Glutamatergic neuron (in vitro differentiated cells): ENCODE measurements at places on chromosomes 11 and 22.
A peak's percentile ranks its signal among the peaks of the same experiment; 100 is the strongest.

DNA sequence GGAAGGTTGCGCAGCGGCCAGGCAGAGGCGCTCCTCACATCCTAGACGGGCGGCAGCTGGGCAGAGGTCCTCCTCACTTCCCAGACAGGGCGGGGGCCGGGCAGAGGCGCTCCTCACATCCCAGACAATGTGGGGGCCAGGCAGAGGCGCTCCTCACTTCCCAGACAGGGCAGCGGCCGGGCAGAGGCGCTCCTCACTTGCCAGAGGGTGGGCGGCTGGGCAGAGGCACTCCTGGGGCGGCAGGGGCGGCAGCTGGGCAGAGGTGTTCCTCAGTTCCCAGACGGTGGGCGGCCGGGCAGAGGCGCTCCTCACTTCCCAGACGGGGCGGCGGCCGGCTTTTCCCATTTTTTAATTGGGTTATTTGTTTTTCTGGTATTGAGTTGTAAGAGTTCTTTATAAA lies 20.2 kb upstream of the PTS start:
- no peak for DNase-seq

GRCh38 chr11:122847466-122847865 lies 9.2 kb downstream of the CRTAM start:
- no peak for DNase-seq

GRCh38 chr11:95937358-95937757 lies 13.5 kb upstream of the MTMR2 start:
- no peak for DNase-seq

GRCh38 chr22:41274856-41275255 lies 11.1 kb downstream of the RANGAP1 start:
- no peak for DNase-seq

GRCh38 chr11:102837156-102837555 lies 6.3 kb downstream of the MMP3 start:
- no peak for DNase-seq

GRCh38 chr11:16114978-16115871 lies 241.1 kb downstream of the SOX6 start:
- no peak for DNase-seq

DNA sequence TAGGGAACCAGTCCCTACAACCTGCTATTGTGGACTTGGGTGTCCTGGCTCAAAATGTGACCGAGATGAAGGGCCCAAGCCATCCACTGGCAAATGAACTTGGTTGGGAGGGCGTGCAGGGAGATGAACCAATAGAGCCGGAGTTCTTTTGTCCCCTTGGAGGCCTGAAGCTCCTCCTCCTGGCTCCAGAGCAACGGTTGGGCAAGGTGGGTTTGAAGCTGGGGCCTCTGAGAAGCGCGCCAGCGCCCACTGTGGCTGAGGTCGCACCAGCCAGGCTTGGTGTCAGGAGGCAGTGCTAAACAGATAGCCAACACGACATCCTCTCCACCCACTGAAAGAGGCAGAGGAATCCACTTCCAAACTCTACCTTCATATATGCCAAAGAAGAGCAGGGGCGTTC lies 36.0 kb upstream of the PACSIN2 start:
- no peak for DNase-seq

DNA sequence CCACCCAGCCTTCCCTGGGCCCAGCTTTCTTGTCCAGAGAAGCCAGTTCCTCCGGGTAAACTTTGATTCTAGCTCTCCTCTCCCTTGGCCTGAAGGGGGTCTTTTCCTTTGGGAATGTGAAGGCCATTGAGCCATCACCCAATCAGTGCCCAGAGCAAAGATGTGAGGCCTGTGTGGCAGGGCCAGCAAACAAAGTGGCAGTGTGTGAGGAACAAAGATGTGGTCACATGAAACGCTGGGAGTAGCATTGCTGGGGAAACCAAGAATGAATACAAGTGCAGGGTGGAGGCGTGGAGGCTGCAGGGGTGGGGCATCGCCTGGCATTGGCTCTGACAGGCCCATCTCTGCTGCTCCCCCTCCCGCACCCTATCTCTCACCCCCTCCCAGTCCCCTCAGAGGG lies 91.9 kb upstream of the BID start:
- DNase-seq = no peak

DNA sequence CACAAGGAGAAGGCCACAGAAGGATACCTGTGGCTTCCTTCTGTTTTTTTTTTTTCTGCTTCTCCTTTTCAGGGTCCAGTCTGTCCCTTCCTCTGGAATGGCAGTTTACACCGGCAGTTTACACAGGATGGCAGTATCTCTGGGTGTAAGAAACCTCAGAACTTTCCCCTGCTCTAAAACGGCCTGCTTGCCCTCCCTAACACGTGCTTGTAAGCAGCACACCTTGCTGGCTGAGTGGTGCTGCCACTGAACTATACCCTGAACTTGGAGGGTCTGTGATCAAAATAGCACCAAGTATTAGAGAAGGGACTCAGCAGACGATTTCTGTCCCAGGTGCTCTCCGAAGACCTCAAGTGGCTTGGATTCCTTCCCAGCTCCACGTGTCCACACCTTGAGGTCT lies 904 bp upstream of the OPCML start:
- no peak for DNase-seq

DNA sequence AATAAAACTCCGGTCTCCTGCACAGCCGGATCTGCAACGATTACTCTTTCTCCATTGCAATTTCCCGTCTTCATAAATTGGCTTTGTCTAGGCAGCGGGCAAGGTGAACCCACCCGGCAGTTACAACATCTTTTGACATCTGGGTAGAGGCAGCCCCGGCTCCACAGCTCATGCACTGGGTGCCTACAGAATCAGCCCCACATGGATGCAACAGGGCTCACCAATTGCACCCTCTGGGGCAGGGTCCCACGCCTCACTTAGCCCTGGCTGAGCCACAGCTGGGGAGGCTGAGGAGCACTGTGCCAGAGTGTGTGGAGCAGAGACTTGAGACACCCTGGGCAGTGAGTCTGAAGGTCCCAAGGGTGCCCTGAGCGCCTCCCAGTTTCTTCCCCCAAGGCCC lies 710.2 kb downstream of the TBC1D22A start:
- DNase-seq = no peak

- no peak for DNase-seq
Observed at GRCh38 chr11:117523680-117524079, 196.0 kb downstream of the CEP164 start.

DNA sequence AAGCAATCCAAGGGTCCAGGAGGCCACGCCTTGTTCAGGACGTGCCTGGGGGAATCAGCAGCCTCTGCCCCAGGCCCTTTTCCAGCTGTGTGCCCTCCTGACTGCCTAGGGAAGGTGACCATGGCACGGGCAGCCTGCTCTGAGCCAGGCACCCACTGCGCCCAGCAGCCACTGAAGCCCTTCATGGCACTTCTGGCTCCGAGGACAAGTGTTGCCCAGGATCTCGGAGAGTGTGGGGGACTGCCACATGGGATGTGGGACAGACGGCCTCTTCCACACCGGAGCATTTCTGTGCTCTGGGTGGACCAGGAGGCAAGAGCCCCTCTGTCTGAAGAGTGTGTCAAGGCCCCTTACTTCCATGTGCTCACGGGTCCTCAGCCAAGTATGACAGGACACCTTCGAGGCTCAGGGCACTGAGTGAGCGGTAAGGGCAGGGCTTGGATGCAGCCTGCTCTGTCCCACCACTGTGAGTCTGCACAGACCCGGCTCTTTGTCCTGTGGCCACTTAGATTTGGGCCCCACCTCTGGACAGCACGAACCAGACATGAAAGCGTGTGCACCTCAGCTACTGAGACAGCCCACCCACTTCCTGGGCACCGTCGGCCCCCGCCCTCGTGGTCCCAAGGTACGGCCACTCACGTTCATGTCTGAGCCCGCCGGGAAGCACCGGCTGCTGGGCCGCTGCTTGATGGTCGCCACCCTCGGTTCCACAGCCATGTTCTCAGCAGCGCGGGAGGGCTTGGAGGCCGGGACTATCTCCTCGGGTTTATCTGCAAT lies 93.6 kb downstream of the CTTN start:
- peak; percentile 6 for DNase-seq

DNA sequence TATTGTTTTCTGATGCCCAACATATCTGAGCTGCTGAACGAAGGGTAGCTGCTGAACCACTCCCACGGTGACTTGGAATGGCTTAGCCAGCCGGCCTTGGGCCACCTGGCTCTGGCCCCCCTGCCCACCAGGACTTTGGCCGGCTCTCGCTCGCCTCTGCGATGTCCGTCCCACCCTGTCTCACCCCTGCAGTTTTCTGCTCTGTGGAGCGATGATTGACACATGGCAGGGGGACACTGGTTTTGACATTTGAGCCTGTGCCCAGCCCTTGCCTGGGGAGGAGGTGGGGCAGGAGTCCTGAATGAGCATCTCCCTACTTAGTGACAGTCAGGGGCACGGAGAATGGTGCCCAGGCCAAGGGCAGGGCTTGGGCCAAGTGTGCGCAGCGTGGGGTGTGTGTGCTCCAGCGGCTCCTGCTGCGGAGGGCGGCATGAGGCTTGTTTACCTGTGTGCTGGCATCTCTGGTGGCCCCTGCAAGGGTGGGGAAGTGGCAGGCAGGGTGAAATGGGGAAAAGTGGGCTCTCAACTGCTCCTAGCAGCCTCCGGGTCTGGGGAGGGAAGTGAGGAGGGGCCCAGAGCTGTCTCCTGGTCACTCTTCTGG lies 15.7 kb upstream of the CDKN1C start:
- no peak for DNase-seq

DNA sequence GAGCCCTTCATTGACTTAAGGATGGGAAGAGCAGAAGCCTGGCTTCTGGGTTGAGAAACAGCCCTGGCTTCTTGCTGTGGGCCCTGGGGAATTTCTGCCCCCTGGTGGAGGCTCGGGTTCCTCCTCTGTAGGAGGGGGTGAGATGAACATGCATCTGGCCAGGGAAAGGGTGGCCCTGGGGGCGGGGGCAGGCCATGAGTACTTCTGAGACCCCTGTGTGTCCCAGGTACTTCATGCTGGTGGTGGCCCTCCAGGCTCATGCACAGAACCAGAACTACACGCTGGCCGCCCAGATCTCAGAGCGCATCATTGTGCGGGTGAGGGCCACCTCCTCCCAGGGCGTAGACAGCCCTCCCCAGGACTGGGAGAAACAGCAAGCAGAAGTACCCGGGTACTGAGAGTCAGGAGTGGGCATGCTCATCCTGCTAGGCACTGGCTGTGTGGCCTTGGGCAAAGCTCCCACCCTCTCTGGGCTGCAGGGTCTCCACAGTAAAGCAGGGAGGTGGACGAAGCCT lies 15.8 kb downstream of the TMEM258 start:
- peak; percentile 69 for DNase-seq

DNA sequence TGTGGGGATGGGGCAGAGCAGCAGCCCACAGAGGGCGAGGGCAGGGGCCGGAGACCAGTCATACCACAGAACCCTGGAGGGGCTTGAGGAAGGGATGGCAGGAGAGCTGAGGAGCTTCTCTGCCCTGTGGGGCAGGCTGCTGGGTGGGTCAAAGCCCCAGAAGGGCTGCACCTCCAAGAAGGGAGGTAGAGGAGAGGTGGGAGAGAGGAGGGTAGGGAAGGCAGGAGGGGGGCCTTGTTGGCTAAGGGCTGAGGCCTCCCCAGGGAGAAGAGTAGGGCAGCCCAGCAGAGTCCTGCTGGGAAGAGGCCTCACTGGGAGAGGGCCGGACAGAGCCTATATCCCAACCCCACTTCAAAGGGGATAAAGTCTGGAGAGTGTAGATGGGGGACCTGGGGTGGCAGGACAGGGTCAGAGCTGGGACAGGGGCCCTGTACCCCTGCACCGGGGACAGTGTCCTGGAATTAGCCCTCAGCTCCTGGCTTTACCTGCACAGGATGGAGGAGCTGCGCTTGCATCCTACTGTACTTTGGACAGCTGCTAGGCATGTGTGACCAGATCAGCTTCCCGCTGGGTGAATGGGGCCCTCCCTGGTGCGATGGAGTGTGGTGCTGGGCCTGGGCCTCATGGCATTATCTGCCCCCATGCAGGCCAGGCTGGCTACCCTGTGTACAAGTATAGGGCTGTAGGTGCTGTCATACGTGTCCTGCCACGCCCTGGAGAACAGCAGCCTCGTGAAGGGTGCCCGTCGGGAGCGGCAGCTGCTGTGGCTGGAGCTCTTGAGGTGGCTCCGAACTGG lies 7.3 kb downstream of the DGCR6L start:
- DNase-seq = no peak

DNA sequence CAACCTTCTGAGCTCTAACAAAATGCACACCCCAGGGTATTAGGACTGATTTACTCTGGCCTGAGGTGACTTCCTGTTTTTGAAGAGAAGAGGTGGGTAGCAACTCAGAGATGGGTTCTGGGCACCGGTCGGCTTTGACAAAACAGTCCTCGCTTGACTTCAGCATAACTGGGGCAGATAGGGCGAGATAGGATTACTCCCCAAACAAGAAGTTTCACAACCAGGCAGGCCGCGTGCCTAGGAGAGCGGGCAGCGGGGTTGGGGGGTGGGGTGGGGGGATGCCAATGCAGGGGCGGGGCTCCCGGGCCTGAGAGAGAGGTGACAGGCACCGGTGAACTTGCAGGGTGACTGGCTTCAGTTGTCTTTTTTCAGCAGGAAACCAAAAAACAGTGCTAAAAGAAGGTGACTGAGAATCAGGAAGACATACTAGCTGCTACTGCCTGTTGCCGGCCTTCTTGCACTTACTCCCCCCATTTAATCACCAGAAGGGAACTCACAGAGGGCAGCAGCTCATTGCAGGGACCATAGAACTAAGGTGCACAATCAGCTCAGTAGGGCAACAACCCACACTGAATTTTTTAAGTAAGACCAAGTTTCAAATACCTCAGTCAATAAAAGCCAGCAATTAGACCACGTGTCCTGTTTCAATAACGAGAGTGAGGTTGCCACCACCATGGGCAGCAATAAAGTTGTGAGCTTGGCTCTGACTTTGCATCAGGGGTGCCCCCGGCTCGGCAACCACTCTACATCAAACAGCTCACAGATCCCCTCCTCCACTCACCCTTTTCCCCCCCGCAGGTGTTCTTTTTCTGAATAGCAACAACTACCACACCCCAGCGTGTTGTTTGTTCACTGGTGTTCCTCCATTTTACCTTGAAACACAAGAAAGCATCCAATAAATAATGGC lies 37.2 kb upstream of the ETS1 start:
- DNase-seq = no peak

DNA sequence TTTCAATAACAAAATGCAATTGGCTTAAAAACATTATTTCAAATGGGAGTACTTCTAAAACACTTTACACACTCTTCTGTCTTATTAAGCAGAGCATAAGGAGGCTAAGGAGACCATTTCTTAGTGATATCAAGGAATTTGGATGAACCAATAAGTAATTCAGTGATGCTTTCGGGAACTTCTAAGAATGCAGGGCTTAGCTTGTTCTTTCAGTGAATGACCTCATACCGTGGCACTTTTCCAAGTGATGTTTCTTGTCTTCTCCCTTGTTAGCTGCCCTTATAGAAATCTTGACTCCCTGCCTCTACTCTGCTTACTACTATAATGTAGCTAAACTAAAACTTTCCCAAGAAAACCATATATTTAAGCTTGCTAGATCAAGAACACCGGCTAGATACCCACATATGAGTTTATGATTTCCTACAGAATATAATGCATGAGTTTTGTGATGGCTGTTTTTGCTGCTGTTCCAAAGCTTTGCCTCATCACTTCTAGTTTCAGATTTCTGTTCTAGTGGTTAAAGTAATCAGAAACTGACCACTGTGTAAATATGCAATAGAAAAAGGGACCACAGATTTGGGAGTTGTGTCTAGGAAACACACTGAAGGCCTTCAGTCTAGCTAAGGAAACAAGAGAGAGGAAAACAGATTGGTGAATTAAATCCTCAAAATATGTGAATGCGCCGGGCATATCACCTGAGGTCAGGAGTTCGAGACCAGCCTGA lies 37.5 kb upstream of the STK33 start:
- DNase-seq = no peak
